ENCODE measurements at places on chromosomes 3 and 15.

- no peak for DNase-seq
Measured at GRCh38 chr3:112770951-112771350, 75.7 kb downstream of the CD200R1L start.

DNA sequence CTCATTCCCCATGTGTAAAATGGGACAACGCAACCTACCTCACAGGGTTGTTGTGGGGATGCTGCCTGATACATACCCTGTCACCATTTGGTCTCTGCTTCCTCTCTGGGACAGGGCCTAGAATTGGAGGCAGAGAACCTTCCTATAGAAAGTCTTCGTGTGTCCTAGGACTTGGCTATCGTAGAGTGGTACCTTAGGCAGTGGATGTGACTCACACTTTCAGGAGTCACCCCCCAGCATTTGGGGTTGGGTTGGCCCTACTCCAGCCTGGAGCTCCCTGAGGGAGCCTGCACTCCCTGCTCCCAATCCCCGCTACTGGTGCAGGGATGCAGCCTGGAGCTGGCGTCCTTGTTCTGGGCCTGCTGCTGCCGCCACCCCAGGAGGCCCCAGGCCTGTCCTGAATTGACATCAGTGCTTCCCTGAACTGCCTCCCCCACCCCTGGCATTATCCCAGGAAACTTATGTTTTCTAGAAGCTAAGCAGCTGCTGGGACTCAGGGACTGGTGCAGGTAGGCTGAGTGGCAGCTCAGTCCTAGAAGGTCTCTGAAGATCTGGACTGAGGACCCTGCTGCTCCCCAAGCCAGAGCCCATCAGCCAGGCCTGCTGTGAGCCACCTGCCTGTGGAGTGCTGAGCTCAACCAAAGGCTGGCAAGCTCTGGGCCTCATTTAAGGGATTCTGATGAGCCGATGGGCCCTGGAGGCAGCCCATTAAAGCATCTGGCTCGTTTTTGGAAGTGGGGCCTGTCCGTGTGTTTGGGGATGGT lies 9.9 kb downstream of the C15orf39 start:
- no peak for DNase-seq

DNA sequence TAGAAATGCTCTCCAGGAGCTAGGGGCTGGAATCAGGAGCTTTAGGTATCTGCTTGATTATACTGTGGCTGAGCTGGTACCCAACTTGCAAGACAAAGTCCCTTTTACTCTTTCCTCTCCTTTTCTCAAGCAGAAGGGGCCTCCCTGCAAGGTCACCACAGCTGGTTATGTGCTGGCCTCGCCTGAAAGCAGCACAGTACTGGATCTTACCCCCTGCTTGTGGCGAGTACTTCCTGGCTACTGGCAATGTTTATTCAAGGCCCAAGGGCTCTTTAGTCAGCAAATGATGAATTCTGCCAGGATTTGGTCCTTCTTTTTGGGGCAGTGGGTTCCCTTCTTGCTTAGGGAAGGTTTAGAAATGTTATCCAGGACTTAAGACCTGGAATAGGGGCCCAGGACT lies 234.6 kb downstream of the RAP2B start:
- DNase-seq: no peak

DNA sequence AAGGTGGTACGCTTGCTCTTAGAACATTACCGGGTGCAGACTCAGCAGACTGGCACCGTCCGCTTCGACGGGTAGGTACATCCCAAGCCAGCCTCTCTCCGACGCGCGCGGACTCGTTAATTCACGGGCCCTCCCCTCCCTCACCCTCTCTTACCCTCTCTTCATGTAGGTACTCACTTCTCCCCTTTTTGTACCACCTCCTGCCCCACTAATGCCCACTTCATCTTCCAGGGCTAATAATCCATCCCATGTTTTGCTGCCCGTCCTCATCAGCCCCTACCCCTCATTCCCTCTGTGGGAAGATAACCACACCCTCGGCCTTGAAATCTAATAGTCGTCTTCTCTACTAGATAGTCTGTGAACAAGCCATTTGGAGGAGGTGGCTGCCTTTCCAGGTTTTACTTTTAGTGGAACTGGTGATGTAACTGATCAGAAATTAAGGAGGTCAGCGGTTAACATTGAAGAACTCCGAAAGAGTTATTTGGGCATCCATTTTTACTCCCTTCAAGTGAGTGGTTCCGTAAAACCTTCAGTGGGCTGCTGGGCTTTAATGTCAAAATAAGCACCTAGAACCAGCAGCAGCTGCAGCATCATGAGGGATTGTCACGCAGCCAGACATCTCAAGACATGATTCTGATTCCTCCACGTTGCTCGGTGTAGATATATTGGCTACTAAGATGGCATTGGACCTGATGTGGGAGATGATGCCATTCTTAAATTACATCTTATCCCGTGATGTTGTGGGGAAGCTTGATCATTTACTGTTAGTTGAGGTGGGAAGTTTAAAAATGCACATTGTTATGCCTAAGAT lies 1.3 kb downstream of the FEM1B start:
- peak; percentile 12 for DNase-seq

DNA sequence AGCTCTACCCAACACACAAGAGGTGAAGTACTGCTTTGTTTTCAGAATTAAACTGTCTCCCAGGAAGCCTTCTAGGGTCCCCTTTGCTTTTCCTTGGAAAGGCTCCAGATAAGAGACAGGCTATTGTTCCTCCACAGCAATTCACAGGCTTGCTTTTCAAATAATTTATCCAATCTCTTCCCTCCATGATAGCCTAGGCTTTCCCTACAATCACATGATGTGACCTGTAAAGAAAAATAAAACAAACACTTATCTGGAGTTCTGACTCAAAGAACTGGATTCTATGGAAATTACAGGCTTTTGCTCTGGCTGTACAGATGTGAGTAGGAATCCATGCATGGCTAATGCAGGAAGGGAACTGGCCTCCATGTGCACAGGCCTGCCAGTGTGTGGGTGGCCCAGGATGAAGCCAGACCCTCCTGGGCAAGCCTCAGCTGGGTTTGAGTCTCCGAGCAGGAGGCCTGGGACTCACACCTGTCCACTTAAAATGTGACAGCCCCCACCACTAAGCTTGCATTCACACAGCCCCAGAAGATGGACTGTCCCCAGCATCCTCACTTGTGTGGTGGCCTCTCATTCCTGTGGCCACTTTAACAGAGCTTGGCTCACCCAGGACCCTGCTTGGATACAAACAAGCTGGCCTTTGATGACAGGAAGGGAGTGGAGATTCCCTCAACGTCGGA lies 75.8 kb upstream of the LEKR1 start:
- DNase-seq: no peak

DNA sequence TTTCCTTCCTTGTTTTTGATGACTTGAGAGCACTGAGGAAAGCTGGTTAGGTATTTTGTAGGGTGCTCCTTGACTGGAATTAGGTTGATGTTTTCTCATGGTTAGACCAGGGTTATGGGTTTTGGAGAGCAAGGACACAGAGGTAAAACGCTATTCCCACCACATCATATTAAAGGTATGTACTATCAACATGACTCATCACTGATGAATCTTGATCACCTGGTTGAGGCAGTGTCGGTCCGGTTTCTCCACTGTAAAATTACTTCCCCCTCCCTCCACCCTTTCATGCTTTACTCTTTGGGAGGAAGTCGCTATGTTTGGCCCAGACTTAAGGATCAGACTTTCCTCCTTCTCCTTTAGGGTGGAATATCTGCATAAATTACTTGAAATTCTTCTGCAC lies 201.6 kb downstream of the EDEM1 start:
- DNase-seq: no peak

DNA sequence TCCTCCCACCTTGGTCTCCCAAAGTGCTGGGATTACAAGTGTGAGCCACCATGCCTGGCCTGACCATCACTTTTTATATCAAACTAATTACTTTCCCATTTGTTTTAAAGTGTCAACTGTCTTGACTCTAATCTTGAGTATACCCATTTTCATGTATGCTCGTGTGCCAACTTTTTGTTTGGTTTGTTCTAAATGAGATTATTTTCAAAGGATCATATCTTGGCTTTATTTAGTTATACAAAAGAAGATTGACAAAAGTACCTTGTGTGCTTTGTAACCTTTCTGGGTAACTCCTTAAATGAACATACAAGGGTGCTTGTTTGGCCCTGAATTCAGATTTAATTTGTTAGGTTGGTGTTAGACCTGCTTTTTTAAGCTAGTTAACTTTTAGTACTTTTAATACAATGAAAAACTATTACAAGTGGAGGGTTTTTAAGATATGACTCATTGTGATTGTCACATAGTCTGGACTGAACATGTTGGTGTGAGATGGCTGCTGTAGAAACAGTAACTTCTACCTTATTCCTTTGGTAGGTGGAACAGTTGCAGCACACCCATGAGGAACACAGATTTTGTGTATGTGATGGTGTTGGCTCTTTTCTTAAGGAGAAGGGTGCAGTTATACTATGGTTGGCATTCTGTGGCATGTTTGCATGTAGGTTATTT lies 10.7 kb downstream of the KIF23 start:
- DNase-seq: no peak

DNA sequence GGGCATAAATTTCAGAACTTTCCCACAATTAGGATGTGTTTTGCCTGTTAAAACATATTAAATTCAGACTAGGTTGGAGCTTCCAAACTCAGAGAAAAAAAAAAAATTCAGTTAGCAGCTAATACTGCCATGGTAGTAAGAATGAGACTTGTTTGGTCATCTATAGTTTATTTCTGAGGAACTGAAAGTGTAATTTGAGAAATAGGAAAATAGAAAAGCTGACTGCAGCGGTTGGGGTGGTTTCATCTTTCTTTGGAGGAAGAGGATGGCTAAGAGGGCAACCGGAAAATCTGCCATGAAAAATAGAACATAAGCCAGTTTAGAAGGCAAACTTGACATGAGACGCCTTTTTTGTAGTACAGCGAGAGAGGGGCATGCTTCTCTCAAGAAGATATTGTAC lies 371.2 kb upstream of the ROBO2 start:
- DNase-seq: no peak

GRCh38 chr3:125129512-125129997 lies 73.8 kb upstream of the HEG1 start:
- DNase-seq: no peak

DNA sequence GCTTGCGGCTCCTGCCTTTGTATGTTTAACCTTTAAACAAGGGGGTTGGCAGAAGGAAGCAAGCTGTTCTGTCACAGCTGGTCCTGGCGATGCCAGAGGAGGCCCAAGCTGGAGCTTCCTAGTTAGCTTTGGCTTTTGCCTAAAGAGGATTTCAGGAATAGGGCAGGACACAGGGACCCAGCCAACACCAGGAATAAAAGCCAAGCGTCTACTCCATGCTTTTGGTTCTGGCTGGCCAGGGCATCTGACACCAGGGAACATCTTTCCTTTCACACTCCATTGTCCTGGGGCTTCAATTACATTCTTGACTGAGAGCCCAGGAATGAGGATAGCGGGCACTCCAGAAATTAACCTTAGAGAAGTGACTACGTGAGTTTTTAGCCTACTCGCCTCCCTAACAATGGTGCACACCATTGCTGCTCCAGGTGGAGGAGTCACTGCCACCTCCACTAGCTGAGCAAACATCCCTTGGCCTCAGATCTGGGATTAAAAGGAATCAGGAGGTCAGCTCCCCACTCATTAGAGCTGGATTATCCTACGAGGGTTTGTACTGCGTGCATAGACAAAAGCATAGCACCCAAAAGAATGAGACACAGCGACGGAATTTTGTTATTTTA lies 38.2 kb downstream of the TPM1 start:
- DNase-seq: no peak

DNA sequence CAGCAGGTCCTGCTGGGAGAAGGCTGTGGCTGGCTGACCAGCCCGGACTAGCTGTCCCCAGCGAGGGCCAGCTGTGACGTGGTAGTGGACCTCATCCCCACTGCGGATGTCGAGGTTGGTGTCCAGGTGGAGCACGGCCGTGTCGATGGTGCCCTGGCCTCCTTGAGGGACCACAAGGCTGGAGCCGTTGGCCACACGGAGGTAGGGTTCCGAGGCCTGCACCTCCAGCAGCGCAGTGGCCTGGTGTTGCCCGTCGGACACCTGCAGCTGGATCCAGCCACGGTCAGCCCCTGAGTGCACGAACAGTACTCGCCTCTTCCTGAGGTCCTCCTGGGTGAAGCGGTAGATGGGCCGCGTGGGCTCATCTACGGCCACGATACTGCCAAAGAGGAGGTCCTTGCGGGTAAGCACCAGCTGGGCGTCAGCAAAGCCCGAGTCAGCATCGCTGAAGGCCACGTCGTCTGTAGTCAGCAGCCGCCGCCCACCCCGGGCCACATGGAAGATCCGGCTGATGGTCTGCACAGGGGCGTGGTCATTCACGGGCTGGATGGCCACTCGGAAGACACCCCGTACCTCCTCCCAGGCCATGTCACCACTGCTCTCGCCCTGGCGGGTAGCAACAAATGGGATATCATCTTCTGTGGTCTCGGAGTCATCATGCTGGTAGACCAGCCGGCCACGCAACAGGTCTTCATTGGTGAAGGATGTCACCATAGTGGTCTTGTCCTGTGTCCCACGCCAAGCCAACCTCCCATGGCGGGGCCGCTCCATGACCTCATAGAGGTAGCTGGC lies 25.0 kb downstream of the CSPG4 start:
- no peak for DNase-seq

GRCh38 chr3:192916371-192917027 lies 1.2 kb downstream of the MB21D2 start:
- peak; percentile 5 for DNase-seq

DNA sequence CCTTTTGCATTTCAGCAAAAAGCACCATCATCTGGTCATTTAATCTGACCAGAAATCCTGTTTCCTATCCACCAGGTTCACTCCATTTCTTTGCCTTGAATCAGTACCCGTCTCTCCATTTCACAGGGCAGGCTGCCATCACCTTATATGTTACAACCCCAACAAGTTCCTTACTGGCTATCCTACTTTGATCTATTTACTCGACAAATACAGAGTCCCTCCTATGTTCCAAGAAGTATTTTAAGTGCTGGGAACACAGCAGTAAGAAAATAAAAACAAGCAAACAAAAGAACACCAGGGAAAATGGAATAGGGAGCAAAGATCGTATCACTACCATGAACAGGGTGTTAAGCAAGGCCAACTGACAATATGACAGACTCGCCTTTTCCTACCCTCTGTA lies 295.2 kb upstream of the WNT5A start:
- DNase-seq: no peak

- DNase-seq: no peak
Measured at GRCh38 chr3:161028555-161029153, 76.5 kb downstream of the B3GALNT1 start.

DNA sequence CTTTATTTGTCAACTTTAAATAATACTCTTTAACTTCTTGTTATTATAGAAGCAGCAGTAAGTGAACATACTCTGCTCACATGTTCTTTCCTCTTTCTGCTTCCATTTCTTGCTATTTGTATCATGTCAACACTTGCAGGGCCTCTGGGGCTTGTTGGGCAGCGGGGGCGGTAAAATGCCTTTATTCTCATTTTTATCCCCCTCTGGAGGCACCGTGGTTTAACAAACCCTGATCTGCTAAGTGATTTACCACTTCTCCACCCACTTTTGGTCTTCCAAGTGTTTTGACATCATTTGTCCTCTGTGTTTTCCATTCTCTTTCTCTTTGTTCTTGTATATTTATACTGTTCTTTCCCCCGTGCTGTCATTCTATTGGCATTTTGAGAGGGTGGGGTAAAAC lies 33.9 kb downstream of the SCN10A start:
- no peak for DNase-seq

GRCh38 chr3:24419067-24419791 lies 75.4 kb downstream of the THRB start:
- DNase-seq: no peak

All from CD4-positive, alpha-beta T cell treated with Interleukin-12 subunit alpha and Interleukin-12 subunit beta, for 1 hour (primary cell).